ENCODE measurements at places on chromosomes 16 and 17.

DNA sequence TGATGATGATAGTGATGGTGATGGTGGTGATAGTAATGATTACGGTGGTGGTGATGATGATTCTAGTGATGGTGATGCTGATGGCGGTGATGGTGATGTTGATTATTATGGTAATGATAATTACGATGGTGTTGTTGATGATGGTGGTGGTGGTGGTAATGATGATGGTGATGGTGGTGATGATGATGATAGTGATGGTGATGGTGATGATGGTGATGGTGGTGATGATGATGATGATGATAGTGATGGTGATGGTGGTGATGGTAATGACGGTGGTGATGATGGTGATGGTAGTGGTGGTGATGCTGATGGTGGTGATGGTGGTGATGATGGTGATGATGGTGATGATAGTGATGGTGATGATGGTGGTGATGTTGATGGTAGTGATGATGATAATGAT, 370.0 kb downstream of the CDH13 start:
- no peak for DNase-seq

DNA sequence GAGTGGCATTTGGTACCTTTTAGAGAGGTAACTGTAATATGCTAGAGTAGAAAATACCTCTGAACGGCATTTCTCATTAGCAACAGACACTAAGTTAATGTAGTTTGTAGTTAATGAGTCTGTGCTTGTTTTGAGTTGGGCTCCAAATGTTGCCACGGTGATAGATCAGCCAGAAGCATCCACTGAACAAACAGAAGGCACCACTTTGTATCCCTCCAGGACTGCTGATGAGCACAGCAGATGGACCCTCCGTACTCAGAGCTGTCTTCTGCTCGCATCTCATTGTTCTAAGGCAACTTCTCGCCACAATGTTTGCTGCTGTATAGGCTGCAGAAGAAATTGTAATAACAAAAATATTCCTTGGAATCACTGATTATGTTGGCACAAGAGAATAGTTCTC, 56.1 kb downstream of the TNRC6C start:
- DNase-seq = no peak

DNA sequence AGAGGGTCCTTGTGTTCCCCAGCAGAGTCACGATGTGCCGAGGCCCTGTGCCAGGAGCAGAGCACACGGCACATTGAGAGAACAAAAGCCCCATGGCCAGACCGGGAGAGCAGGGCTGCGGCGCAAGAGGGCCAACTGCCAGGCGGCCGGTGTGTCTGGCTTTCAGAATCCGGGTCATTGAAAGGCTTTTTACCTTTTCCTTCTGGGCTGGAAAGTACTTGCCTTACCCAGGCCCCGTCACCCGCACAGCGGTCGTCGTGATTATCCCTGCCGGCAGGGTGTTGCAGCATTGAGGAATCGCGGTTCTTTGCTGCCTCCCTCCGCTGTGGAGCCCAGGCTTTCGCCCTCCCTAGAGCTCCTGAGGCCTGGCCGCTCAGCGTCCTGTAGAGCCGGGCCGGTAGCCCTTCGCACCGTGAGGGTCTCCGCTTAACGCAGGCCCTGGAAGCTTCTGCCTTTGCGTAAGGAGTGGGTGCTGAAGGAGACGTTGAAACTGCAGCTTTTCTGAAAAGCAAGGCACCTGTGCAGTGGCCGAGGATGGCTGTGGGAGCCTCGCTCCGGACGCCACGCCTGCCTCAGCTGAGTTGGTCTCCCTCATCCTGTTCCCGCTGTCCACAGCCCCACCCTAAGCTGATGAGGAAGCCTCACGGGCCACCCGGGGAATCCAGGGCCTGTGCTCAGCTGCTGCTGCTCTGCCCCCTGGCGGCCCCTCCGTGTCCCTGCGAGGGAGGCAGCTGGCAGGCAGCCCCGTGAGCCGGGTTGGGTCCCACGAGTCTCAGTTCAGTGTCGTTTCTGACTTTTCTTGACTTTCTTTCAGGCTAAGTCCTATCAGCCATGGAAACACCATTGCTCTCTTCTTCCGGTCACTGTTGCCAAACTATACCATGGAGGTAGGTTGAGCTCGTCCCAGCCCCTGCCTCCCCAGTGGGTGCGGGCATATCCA, 8.6 kb upstream of the MC1R start:
- no peak for DNase-seq

DNA sequence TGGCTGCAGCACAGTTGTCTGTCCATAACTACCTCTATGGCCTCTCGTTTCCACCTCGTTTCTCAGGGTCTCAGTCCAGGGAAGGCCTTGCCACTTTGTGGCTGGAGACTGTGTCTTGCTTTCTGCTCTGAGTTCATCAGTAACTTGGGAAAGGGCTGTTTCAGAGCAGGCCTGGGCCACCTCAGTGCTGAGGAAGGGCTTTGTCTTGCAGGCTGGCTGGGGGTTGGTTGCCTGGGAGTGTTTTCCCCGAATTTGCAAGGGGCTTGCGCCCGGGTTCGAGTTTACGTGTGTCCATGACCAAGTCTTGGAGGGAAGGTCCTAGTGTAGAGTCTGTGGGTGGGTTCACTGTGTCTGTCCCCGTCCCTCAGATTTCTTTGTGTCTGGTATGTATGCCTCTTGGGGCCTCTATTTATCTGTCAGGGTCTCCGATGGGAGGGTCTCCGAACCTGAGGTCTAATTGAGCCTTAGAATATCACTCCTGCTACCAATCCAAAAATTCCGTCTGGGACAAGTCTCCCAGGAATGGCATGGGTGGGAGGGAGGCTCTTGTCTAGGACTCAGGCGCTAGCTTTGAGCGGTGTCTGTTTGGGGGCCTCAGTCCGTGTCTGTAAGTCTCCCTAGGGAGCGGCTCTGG, 594 bp upstream of the TGFB1I1 start:
- no peak for DNase-seq

DNA sequence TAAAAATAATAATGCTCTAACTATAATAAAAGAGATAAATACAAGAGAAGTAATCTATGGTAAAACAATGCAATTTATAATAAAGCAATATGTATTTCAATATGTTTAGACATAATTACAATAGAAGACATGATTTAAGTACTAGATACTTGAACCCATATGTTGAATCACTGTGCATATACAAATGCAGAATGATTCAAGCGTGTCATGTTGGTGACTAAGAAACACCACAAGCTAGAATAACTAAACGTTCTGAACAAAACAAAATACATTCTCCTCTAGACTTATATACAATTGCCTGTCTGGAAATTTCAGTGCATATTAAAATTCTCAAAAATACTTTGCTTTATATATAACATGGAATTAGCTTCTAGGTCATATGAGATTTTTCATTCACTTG, 11.2 kb downstream of the TADA2A start:
- DNase-seq = no peak

DNA sequence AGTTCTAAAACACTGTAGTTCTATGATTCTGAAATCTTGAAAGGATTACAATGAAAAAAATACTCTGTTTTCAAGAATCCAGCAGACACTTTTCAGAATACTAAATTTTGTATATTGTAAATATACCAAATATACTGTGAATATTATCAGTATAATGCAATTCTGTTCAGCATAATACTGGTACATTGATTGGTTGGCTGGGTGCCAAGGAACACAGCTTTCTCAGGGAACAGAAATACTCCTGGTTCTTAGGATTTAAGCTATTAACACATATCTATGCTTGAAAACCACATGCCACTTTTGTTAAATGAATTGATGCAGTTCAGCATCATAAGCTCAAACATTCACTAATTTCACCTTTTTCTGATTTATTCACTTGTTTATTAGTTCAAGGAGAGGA, 2.5 kb upstream of the GINS3 start:
- DNase-seq = no peak
